ENCODE measurements at places on chromosomes 16 and 17. TPM values are rescaled to one million over a fixed set of nuclear protein-coding genes. Genes with fewer than 3 reads are reported as not detected.
A peak's percentile ranks its signal among the peaks of the same experiment; 100 is the strongest.

DNA sequence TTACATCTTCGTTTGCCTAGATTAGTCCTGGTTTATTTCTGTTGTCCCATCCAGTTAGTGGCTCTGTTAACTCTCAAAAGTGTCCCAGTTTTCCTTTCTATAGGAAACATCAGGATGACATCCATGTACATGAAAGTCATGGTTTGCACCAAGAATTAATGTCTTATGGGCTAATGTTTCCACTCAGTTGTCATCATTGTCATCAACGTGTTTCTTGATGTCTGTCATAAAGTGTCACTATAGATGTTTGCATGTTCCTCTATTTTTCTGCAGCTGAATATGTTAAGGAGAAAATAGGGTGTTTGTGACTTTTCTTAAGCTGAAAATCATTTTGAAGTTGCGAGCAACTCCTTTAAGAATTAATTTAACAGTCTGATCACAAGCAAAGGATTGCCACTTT lies 567.0 kb downstream of the TMEM114 start:
- DNase-seq = no peak

DNA sequence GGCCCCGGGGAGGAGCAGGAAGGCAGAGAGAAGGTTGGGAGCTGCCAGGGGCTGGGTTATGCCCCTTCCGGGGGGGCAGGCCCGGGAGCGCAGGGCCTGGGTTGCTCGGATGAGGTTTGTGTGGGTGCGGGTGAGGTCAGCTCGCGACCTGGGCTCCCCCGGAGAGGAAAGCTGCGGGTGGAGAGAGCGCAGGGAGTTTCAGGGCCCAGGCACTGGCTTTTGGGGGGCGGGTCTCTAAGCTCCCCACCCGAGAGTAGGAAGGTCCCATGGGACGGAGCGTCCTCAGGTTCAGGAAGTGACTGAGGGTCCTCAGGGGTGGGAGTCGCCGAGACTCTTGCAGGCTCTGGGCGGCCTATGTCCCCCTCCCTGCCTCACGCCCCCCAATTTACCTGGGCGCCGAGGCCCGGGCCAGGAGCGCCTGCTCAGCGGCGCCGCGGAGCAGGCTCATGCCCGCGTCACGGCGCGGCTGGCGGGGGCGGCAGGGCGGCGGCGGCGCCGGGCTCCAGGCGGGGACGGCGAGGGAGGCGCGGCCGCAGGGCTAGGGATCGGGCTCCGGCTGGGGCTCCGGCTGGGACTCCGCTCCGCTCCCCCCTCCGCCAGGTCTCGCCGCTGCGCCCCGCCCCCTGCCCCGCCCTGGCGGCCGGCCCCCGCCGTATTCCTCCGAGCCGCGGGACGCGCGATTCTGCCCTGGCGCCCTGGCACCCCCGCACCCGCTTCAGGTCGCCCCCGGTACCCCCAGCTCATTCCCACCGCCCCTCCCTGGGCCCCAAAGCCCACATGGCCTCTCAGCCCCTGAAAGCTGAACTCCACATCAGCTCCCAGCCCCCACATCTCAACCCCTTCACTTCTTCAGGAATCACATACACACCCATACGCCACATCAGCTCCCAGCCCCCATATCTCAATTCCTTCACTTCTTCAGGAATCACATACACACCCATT lies at the start of gene DOK4:
DOK4 (minus strand) TSS at position 578 of the 942 bp plus-strand sequence. CDS start 6,986 bp downstream, outside the sequence.
- peak; percentile 48 for DNase-seq

DNA sequence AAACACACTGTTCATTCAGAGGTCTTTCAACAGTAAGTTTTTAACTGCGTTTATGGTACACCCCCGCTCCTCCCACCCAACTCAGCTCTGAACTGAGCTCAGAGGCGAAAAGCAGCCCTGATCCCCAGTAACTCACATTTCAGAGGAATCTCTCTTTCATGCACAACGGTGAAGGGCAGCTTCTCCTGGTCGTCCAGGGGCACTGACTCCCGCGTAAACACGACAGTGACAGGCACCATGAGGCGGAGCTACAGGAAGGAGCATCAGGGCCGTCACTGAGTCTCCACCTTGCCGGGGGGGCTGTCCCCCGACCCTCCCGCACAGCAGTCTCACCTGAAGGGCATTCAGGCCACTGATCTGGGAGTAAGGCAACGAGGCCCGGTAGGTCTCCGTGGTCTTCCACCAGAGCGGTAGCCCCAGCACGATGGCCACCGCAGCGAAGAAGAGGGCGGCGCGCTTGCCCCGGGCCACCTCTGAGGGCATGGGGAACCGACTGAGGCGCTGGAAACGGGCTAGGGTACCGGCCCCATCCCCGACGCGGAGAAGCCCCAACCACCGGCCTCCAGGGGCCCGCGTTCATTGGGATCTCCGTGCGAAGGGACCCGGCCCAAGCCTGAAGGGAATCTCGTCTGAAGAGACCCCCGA lies 486 bp downstream of the PIGS start:
- no peak for DNase-seq

GRCh38 chr16:28027055-28027454 lies 36.5 kb downstream of the GSG1L start:
- no peak for DNase-seq

DNA sequence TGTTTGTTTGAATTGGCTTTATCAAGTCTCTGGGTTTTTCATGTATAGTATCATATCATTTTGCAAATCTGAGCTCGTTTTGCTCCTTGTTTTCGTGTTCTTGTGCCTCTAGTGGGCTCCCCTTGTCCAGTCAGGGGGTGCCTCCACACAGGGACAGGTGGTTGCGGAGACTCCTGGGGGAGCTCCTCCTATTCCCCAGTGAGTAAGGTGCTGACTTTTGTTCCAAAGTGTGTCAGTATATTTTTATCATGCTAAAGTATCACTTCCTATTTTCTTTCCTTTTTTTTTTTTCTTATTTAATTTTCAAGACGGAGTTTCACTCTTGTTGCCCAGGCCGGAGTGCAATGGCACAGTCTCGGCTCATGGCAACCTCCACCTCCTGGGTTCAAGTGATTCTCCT lies 30.3 kb upstream of the IL17C start:
- no peak for DNase-seq

- DNase-seq = no peak
These were observed 13.2 kb downstream of the SLX4 start for GRCh38 chr16:3598236-3598635.

DNA sequence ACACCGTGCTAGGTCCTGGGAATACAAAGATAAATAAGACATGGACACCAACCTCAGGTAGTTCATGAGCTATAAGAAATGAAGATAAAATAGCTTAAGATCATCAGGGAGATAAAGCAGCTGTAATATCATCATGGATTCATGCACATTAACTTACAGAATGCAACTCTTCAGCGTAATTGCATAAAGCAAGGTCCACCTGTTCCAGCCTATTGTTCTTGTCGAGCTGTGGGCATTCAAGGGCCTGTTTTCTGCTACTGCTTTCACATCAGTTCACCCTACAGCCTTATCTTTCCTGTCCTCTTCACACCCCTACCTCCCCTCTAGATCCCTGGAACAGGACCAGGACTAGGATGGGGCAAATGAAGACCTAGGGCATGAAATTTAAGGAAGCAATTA lies 133.9 kb downstream of the SPACA3 start:
- no peak for DNase-seq

DNA sequence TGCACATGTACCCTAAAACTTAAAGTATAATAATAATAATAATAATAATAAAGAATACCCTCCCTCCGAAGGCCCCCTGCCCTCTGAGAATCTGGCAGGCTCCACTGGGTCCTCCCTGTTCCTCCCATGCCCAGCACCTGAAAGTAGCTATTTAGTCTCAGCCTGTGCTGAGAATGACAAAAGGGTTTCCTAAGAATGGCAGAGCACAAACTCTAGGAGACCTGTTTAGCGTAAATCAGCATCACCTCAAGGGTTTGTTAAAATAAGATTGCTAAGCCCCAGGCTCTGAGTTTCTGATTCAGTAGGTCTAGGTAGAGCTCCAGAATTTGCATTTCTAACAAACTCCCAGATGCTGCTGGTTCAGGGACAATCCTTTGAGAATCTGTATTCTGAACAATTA lies 606.8 kb upstream of the CDH11 start:
- DNase-seq = no peak

GRCh38 chr17:30160419-30161172 lies 44.0 kb downstream of the NSRP1 start:
- no peak for DNase-seq

DNA sequence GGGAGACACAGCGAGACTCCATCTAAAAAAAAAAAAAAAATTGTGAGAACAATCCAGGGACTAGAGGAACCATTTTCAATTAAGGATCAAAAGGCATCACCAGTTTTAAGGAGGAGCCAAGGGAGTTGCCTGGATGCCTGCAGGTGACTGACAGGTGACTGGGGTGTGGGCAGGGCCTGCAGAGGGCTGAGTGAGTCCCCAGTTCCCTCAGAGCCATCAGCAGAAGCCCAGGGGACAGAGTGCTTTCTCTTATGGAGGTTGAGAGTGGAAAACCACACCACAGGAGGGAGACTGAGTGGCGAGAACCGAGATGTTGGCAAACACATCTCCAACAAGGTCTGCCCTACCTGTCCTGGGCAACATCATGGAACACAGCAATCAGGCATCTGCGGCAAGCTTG lies 27.1 kb upstream of the CREBBP start:
- DNase-seq = no peak

DNA sequence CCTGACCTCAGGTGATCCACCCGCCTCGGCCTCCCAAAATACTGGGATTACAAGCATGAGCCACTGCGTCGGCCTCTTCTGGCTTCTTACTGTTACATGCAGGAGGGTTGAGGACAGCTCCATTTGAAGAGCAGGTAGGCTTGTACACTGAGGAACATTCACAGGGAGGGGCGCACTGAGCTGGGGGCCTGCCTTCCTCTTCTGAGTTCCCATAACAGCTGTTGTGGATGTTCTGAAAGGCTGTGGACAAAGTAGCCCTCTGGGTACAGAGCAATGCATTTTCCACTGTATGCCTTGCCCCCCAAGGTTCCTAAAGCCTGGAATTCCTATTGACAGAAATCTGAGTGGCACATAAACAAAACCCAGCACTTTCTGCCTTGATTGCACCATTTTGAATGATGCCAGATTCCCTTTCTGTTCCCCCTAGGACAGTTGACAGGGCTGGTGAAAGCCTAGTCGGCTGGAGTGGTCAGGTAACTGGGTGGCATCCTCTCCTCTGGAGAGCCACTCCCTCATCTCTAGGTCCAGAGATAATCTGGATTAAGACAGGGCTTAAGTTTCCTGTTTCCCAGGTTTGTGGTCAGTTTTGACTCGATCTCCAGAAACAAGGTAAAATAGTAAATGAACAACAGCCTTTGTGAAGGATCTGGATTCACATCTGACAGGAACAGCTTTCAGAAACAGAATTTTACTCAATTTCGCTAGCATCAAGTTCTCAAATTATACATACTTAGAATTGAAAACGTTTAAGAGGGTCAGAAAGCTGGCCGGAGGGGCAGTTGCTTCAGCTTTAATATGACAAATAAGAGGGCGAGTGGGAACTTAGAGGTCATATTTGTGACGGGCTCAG lies 1.3 kb upstream of the CDK5R1 start:
- DNase-seq = no peak

GRCh38 chr17:72562615-72563188 lies 441.9 kb downstream of the SOX9 start:
- no peak for DNase-seq

ZNF423 gene
- total RNA-seq = not detected

HOXB7 gene
- 37.3 TPM for total RNA-seq

PLLP gene
- total RNA-seq = not detected

KATNB1 gene
- 23.4 TPM for total RNA-seq

ELMO3 gene
- total RNA-seq = 1.8 TPM

AGRP gene
- not detected for total RNA-seq

PEMT gene
- total RNA-seq = 44.8 TPM

TOX3 gene
- total RNA-seq = not detected

Data from LHCN-M2 (cell line).